Fibroblast of villous mesenchyme (primary cell): ENCODE measurements at places on chromosomes 4 and X.

- DNase-seq: no peak
Observed at GRCh38 chr4:8550691-8551090, 29.5 kb upstream of the GPR78 start.

DNA sequence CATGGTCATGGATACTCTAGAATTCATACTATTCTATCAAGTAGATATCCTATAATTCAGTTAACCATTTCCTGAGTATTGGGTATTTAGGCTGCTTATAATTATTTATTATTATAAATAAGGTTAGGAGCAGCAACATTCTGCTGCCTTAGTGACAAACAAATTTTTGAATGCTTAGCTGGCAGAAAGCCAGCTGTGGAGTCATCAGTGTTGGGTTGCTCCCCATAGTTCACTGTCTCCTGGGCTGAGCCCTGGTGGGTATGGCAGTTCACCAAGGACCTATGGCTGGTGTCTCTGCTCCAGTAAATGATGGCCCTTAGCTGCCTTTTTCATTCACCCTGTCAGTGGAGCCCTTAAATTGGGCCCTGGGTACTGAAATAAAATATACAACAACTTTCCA lies 61.8 kb downstream of the SMARCA5 start:
- DNase-seq: no peak

GRCh38 chr4:37040816-37041215 lies 203.7 kb upstream of the NWD2 start:
- no peak for DNase-seq

- no peak for DNase-seq
Observed at GRCh38 chrX:67601771-67602170, 58.0 kb downstream of the AR start.

- no peak for DNase-seq
Observed at GRCh38 chrX:13837290-13837745, 20.4 kb upstream of the GPM6B start.

GRCh38 chr4:57151481-57151880 lies 41.3 kb upstream of the IGFBP7 start:
- DNase-seq: no peak

GRCh38 chr4:52873861-52874343 lies 11.8 kb downstream of the RASL11B start:
- no peak for DNase-seq

GRCh38 chr4:141797966-141798365 lies 161.6 kb downstream of the IL15 start:
- DNase-seq: no peak

DNA sequence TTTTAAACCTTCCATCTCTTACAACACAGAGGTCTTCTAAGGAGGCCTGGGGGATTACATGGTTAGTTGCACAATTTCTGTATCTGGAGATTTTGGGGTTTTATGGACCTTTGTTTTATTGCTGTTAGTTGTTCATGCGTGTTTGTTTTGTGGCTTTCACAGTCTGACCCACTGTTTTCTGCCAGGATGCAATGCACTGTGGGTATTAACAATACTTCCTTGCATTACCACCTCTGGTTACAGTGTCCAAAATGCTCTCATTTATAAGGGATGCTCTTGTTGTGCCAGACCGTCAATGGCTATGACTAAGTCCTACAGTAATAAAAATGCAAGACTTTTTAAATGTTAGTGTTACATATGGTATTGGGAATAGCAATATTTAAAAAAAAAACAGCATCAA lies 730.2 kb downstream of the KCTD8 start:
- DNase-seq: peak; percentile 50

DNA sequence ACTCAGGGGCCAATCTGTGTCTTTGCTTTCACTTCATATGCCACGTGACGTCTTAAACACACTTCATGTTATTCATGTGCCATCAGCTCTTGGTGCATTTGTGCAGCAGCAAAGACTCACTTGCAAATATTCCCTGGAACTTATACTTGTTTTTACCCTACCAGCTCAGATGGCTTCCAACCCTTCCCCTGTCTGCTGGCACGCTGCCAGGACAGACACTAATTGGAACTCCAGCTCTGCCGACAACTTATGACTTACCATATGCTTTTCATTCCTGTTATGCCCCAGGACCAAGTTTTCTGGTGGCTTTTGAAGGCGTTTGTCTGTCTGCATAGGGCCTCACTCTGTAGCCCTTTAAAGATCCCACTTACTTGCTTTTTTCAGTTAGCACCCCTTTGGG lies 261.7 kb upstream of the GNPDA2 start:
- no peak for DNase-seq

DNA sequence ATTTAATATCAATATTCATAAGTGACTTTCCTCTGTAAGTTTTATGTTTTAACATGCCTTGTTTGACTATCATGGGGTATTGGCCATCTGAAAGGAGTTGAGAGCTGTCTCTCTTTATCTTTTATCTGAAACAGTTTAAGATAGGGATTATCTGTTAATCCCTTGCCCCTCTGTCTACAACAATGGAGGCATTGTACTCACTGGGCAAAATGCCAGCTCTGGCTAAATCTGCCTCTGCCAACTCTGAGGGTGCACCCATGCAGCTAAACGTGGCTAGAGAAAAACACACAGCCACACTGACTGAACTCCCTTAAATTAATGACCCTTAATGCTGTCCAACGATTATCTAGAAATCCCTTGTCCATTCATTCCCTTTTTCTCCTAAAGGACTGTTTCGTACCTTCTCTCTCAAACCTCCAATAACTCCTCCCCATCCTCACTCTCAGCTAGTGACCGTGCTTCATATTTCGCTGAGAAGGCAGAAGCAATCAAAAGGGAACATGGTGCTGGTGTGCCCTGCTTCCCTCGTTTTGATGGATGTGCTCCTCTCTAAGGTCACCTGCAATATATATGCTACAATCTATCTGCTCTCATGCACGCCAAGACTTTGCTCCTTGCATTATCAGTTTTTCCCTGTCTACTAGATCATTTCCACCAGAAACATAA lies 10.3 kb downstream of the PHKA2 start:
- no peak for DNase-seq

- no peak for DNase-seq
Observed at GRCh38 chrX:148470324-148470723, 30.1 kb upstream of the AFF2 start.

- DNase-seq: peak; percentile 1
Observed at GRCh38 chr4:135917011-135917410, 1615.3 kb downstream of the PCDH18 start.

- DNase-seq: no peak
Observed at GRCh38 chr4:22500128-22500611, 15.7 kb downstream of the ADGRA3 start.

GRCh38 chrX:110412971-110413726 lies 54.5 kb downstream of the RTL9 start:
- DNase-seq: peak; percentile 90

- peak; percentile 80 for DNase-seq
Observed at GRCh38 chr4:8478801-8479744, 38.5 kb downstream of the TRMT44 start.

GRCh38 chrX:25198891-25199290 lies 183.1 kb upstream of the ARX start:
- no peak for DNase-seq

DNA sequence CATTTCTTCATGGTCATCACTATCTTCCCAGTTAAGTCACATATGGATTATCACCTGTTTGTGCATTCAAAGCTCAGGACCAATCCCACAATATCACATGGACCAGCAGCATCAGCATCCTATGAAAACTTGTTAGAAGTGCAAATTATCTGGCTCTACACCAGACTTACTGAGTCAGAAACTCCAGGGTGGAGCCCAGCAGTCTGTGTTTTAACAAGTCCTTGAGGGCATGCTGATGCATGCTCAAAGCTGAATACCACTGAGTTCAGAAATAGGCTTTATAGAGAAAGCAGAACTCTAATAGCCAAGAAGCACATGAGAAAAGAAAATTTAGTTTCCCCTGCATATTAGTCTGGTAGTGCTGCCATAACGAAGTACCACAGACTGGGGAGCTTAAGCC lies 62.4 kb upstream of the GABRQ start:
- no peak for DNase-seq

DNA sequence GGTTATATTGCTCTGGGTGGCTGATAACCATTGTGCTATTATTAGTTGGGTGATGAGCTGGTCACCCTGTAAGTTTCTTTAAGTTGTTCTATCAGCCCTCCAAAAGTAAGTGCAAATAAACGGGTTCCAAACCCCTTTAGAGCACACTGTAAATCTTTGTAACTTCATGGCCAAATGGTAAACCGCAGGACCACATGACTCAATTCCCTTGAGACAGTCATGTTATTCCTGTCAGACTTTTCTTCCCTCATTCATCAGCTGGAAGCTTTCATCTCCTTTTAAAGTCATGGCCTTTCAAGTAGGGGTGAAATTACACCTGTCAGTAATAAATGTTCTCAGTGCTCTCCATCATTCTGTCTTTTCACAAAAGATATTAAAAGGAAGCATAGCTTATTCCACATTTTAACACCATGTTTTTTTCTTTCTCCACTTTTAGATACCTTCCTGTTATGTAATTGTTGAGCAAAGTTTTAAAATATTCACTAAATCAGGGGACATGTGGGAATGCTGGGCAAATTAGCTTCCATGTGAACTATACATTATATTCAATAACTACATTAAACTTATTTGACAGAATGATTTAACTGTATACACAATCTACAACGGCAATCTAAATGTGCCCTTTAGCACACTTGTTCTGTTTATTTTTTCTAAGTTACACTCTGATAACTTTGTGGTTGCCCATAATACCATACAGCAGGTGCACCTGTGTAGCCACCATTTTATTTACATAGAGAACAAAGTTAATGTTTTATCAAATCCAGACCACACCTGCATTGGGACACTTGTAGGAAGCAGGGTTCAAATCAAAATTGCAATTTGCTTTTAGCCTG lies 275.5 kb downstream of the CFAP299 start:
- DNase-seq: no peak

- peak; percentile 83 for DNase-seq
Observed at GRCh38 chr4:80192937-80193336, 4.4 kb upstream of the PRDM8 start.

- DNase-seq: peak; percentile 36
Observed at GRCh38 chr4:113675731-113676697, 85.5 kb downstream of the CAMK2D start.

- DNase-seq: no peak
Observed at GRCh38 chrX:133434197-133434820, 19.0 kb upstream of the GPC4 start.

- DNase-seq: no peak
Observed at GRCh38 chr4:157050561-157050960, 25.4 kb upstream of the GLRB start.

DNA sequence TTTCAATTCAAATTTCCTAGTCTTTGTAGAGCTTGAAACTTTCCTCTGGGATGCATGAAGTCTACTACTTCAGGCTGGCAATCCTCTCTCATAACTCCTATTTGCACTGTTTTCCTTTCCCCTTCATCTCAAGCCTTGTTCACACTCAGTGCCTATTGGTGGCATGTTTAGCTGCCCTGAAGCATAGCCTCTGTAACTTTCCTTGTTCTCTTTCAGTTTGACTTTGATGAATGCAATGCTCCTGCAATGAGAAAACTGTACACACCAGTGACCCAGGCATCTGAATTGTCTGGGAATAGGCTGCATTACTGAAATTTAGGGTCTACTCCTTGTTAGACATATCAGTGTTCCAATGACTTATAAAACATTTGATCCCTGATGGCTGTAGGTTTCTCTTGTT lies 81.7 kb downstream of the ANK2 start:
- DNase-seq: no peak

- no peak for DNase-seq
Observed at GRCh38 chr4:176335421-176335820, 15.7 kb downstream of the SPCS3 start.

DNA sequence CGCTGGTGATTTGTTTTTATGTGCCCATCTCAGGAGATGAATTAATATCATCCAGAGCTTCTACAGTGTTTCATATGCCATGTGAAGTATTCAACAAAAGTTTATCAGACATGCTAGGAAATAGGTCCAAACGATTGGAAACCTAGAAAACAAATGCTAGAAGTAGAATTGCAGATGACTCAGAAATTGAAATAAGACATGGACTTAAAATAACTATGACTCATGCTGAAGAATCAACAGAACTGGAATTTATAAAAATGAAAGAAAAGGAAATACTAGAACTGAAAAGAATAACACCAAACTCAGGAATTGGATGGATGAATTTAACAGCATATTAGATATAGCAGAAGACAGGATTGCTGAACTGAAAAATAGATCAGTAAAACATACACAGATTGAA lies 172.7 kb upstream of the GIMD1 start:
- peak; percentile 33 for DNase-seq

- peak; percentile 76 for DNase-seq
Observed at GRCh38 chr4:37603070-37603468, 83.1 kb downstream of the RELL1 start.

- no peak for DNase-seq
Observed at GRCh38 chrX:75625232-75625631, 102.4 kb upstream of the ZDHHC15 start.

DNA sequence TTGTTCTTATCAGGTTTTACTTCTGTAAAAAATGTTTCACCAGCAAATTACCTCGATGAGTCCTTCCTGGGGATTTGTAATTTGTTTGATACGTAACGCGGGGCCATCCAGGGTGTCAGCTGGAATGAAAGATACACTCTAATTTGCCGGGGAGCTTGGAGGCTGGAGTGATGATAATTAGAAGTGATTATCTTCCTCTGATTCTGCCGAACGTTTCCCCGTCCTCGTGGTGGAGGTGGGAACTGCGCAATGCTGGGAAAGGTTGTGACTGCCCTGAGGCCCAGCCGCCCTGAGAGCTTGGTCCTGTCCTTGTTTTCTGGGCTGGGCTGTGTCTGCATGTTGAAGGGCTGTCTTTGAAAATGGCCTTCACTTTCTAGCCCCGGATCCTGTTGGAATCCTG lies 48.0 kb downstream of the SORCS2 start:
- DNase-seq: no peak

GRCh38 chrX:37474478-37474877 lies 97.0 kb upstream of the LANCL3 start:
- no peak for DNase-seq

GRCh38 chr4:101785486-101785885 lies 5.0 kb upstream of the BANK1 start:
- no peak for DNase-seq

- no peak for DNase-seq
Observed at GRCh38 chrX:129716507-129716906, 22.3 kb upstream of the XPNPEP2 start.

DNA sequence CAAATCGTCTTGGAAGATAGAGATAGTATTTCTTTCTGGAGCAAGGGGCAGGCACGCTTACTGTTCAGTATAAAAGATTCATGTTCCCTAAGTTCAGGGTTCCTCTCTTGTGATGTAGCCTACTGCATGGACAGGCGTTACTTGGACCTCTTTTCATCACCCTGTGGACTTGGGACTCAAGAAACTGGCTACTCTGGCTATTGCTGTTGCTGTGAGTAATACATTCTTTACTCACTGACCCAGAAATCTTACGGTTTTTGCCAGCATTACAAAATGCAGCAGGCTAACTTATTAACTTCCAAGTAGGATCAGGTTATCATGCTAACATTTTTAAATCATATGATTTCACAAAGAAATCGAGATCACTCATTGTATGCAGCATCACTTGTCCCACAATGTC lies 12.8 kb upstream of the GUCY1B1 start:
- DNase-seq: peak; percentile 32

- peak; percentile 36 for DNase-seq
Observed at GRCh38 chr4:88619971-88620370, 27.7 kb downstream of the HERC3 start.
